ENCODE measurements at places on chromosomes 2 and 18. TPM values are rescaled to one million over a fixed set of nuclear protein-coding genes. Genes with fewer than 3 reads are reported as not detected.

The CCDC148 gene
- total RNA-seq = 0.30 TPM

The CYTIP gene
- 2.5 TPM for total RNA-seq

The ZNF521 gene
- total RNA-seq = 15.4 TPM

The DSG3 gene
- total RNA-seq = not detected

The FBXO41 gene
- total RNA-seq = 1.3 TPM

The VWC2L gene
- 0.08 TPM for total RNA-seq

The SIX3 gene
- not detected for total RNA-seq

The DSG1 gene
- 0.89 TPM for total RNA-seq

The GALNT14 gene
- total RNA-seq = 0.48 TPM

The CABLES1 gene
- 1.5 TPM for total RNA-seq

The OXER1 gene
- 0.94 TPM for total RNA-seq

The RFX8 gene
- not detected for total RNA-seq

The KCNG2 gene
- total RNA-seq = 0.32 TPM

The SLC16A14 gene
- 2.0 TPM for total RNA-seq

The DRC1 gene
- 0.13 TPM for total RNA-seq

The VWA3B gene
- total RNA-seq = 0.51 TPM

The IL18RAP gene
- 0.70 TPM for total RNA-seq

The CAPN14 gene
- 0.16 TPM for total RNA-seq

The SPHKAP gene
- 61.2 TPM for total RNA-seq

The CEP192 gene
- total RNA-seq = 28.5 TPM

The TUBA4A gene
- 164 TPM for total RNA-seq
